ENCODE measurements at places on chromosomes 2 and 18. TPM values are rescaled to one million over a fixed set of nuclear protein-coding genes. Genes with fewer than 3 reads are reported as not detected.

- DNase-seq = no peak
These were observed 122.0 kb upstream of the RNU4ATAC start for GRCh38 chr2:121408641-121409040.

Gene PLEKHH2
- total RNA-seq = 13.6 TPM

DNA sequence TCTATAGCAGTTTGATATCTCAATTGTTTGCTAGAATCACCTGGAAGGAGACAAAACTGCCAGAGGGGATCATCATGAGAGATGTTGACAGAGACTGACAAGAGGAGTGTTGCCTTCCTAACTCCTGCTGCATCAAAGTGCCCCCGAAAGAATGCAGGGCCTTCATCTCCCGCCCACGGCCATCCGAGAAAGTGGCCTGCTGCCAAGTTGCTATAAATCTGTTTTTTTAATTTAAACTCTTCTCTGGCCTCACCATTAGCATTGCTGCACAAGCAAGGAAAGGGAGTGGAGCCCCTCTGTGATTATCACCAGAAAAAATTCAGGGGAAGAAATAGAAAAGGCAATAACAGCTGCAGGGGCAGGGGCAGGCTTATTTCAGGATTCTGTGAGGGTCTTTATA lies 238.1 kb upstream of the EPHA4 start:
- no peak for DNase-seq

Gene CD8B2
- not detected for total RNA-seq

GRCh38 chr18:63307551-63308200 lies 11.9 kb downstream of the BCL2 start:
- no peak for DNase-seq

Gene MEIS1
- total RNA-seq = 64.4 TPM

DNA sequence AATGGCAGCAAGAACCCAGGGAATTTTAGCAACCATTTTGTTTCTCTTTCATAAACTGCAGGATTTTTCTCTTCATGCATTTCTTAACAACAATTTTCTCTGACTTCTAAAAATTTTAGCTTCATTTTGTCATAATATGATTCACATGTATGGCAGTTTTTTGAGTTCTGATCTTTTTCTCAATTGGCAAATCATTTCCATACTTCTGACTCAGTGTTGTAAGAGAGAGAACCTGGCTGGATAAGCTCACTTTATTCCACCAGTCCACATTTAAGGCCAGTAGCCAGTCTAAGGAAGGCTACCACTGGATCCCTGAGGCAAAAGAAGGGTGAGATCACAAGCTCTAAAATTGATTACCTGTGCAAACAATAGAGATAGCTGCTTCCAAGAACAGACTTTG lies 42.8 kb upstream of the COL3A1 start:
- DNase-seq = no peak
